ENCODE measurements at places on chromosomes 1 and 21.

DNA sequence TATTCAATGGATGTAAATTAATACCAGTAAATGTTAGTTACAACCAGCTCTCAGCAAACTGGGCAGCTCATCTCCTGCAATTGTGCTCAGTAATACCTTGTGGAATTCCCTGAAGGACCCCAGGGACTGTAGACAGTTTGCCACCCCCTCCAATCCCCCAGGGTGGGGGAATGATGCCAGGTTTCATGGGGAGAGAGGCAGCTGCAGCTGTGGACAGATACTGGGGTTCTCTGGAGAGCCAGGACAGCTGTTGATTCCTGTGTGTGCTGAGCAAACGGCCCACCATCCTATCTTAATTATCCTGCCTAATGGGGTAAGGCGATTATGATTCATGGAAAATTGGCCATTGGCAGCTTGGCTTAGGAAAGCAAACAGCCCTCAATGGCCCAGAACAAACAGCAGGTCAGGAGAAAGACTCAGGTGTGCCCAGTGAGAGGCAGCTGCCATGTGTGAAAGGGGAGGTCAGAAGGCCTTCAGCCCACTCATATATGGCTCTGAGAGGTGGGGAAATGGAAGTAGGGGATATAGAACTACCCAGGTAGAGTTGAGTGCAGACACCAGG lies 148.9 kb upstream of the CTTNBP2NL start:
- DNase-seq = no peak

GRCh38 chr1:53763461-53763860 lies 24.5 kb upstream of the GLIS1 start:
- DNase-seq = no peak

- DNase-seq = no peak
These were observed 292.0 kb upstream of the PLXNA2 start for GRCh38 chr1:208536212-208536611.

DNA sequence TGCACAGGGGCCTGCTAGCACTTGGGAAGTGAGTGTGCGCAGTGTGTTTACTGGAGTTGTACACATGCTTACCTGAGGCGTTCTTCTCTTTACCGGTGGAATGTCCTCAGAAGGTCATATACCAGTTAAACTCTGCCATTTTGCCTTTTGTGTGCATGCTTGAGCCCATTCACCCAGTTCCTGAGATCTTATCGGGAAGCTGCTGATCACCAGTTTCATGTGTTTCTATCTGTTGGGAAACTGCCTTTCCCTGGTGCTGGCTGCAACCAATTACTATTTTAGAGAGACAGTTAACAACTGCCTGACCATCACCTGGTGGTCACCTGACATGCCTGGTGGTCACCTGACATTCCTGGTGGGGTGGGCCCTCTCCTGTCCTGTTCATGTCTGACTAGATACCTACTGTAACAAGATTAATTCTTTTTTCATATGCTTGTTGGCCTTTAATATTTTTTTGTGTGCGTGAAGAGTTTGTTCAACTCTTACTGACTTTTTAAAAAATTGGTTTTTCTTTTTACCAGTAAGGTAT lies 137.0 kb downstream of the RASAL2 start:
- no peak for DNase-seq

GRCh38 chr1:2528966-2529783 lies 888 bp downstream of the HES5 start:
- no peak for DNase-seq

- DNase-seq = no peak
These were observed 394 bp upstream of the GRHL3 start for GRCh38 chr1:24318615-24319311.

DNA sequence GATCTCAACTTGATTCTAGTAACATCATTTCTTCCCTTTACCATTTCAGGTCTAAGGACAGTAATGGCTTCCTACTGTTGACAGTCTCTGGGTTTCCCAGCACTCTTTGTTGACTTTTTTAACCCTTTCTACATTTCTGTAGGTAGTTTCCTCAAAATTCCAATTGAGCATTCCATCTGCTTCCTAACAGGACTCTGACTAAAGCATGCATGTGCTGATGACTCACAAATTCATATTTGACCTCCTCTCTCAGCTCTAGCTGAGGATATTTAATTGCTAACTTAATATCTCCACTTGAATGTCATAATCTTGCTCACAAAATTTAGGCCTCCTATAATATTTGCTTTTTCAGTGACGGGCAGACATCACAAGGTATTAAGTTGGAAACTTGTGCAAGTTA lies 93.3 kb upstream of the ZNHIT6 start:
- no peak for DNase-seq

DNA sequence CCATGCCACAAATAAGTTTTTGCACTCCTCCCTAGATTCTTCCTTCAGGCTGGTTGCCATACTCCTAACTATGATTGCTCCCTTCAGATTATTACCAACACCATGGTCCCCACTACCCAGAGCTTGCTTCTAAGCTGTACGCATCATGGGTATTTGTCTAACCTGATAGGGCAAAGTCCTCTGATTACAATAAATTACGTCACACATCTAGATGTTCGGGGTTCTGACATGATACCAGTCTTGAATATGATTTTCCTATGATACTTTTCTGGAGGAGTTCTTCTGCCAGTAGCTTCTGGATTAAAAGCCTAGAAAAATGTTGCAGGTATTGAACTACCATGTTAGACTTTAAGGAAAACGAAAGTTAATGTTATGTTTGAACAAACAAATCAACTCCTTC lies 67.2 kb downstream of the NUF2 start:
- no peak for DNase-seq

DNA sequence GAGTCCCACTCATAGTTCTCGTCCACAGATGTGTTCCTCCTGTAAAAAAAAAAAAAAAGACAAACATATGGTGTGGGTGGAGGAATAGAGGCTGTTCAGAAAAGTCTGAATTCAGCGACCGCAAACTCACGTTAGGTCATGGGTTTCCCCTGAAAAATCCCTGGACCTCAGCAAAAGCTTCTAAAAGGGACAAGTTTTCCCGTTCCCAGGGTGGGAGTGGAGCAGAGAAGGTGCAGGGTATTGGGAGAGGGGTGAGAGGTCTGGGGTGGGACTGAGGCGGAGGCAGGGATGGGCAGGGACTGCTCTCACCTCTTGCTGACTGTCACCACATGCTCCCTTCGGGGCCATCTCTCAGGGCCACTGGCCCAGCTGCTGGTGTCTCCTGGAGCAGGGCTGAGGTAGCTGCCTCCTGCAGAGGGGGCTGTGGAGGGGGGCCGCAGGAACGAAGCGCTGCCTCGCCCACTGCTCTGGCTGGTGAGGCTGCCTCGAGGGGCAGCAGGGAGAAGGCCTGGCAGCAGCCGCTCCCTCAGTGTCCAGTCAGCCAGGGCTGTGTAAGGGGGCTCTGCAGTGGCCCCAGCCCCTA lies 2.6 kb upstream of the TAGLN2 start:
- no peak for DNase-seq

GRCh38 chr1:28737307-28738132 lies 780 bp downstream of the YTHDF2 start:
- DNase-seq = peak; percentile 22

DNA sequence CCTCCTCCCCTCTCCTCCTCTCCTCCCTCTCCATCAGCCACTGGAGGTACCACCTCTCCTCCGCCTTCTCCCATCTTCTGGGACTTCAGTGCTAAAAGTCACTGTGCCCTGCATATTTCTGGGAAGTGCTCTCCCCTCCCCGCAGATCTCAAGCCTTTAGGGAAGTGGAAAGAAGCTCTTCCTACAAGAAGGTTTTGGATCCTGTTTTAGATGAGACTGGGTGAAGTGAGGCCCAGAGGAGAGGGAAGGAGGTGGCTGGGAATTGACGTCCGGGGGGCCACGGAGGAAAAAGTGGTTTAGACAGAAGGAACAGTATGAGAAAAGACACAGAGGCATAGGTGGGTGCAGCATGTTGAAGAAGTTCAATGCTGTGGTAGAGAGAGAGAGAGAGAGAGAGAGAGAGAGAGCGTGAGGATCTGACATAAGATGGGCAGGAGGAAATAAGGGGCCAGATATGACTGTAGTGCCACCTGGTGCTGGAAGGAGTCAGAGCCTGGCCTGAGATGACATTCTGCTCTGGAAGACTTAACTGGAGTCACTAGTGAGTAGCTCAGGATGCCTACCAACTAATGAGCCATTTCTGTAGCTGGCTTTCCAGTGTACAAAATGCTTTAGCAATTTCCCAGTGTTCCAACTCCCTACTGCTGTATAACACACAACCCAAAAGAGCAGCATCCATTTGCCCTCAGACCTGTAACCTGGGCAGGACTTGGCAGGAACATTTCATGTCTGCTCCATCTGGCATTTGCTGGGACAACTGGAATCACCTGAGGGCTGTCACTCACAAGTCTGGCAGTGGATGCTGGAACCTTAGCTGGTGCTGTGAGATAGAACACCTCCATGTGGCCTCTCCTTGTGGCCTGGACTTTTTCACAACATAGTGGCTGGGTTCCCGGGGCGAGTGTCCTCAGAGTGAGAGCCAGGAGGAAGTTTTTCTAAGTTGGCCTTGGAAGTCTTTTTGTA lies 16.6 kb upstream of the ZSCAN20 start:
- no peak for DNase-seq

GRCh38 chr1:164733070-164733469 lies 174.1 kb downstream of the PBX1 start:
- DNase-seq = no peak

DNA sequence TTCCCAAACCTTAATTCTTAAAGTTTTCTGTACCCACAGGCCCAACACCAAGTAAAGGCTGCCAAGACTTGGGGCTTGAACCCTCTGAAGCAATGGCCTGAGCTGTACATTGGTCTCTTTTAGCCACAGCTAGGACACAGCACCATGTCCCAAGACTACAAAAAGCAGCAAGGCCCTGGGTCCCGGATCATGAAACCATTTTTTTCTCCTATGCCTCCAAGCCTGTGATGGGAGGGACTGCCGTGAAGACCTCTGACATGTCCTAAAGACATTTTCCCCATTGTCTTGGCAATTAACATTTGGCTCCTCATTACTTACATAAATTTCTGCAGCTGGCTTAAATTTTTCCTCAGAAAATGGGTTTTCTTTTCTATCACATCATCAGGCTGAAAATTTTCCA lies 30.9 kb downstream of the ZNF670 start:
- no peak for DNase-seq

DNA sequence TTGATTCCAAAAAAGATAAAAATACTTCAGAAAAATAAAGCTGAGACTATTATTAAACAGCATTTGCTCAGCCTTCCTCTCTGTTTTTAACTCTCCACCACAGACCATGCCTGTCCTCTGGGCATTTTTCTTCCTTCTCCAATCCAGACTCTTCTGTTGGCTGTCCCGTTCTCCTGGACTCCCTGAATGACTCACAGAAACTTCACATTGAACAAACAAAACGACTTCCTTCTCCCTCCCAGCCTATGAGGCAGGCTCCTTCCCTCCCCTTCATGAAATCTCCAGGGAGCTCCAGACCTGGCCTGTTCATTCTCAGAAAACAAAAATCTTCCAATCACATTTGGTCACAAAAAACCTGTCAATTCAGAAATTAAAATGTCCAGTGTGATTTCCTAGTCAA lies 421.3 kb downstream of the NPHP4 start:
- DNase-seq = no peak

DNA sequence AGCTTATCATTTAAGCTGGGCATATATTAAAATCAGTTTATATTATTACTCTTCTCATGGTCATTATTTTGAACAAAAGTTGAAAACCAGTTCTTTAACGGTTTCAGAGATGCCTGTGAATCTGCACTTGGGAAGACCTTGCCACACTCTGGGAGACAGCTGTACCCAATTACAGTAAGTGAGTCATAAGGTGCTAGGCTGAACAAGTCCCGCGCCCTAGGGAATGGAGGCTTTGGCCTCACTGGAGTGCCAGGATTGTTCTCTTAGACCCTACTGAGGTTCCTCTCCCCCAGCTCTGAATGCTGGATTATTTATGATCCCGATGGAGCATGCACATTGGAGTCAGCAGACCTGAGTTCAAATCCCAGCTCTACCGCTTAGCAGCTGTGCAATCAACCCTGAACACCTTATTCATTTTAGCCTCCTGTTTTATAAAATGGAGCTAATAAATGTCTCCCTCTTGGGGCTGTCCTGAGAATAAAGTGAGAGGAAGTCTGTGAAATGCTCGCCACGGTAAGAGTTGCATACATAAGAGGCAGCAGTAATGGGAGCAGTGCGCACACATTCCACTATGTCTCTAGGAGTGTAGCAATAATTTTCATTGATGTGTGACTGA lies 266.2 kb downstream of the FOXD2 start:
- no peak for DNase-seq

GRCh38 chr1:205666372-205667166 lies 13.7 kb downstream of the SLC45A3 start:
- DNase-seq = no peak

GRCh38 chr1:152953761-152954160 lies 6.8 kb downstream of the SPRR5 start:
- no peak for DNase-seq

- DNase-seq = no peak
These were observed 9.2 kb upstream of the SERTAD4 start for GRCh38 chr1:210223226-210223904.

DNA sequence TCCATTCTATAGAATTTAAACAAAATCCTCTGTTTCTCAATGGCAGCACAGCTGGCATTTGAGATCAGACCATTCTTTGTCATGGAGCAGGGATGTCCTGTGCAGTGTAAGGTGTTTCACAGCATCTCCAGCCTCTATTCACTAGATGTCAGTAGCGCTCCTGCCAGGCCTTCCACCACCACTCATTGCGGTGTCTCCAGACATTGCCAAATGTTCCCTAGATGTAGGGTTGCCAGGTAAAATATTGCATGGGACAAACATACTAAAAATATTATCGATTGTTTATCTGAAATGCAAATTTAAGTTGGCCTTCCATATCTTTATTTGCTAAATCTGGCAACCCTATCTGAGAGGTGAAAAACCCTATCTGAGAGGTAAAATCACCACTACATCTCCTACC lies 11.7 kb downstream of the ITLN2 start:
- DNase-seq = no peak

- DNase-seq = no peak
These were observed 475.2 kb downstream of the SETD4 start for GRCh38 chr21:35585155-35585554.

DNA sequence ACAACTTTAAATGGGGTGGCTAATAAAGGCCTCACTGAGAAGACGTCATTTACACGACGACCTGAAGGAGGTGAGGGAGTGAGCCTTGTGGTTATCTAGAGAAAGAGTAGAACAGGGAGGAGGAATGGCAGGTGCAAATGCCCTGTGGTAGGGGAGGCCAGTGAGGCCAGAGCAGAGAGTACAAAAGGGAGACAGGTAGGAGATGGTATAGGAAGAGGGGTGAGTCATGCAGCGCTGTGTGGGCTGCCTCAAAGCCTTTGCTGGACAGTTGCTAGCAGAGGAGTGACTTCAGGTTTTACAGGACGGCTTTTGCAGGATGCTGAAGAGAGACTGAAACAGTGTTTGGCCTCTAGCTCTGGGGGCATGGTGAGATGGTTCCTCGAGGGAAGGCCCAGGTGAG lies 116.0 kb downstream of the IER5 start:
- DNase-seq = no peak

GRCh38 chr1:89460325-89460724 lies 64.3 kb upstream of the LRRC8B start:
- DNase-seq = no peak

DNA sequence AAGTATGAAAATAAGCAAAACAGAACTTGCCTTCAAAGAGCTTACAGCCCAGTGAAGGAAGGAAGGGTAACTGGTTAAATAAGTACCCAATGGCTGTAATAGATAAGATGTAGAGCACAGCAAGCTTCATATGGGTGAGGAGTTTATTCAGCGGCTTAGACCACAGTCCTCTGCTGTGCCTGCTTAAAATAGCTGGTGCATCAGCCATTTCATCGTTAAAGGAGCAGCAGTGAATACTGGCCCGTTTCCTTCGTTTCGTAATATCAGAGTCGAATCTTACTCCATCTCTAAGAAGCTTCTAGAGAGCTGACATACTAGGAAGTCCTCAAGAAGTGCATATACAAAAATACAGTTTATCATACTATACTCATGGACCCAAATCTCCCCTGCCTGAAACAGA lies 286.5 kb downstream of the NFIA start:
- DNase-seq = no peak
